WTC11 (cell line): ENCODE measurements at places on chromosomes 12 and 14. TPM values are rescaled to one million over a fixed set of nuclear protein-coding genes. Genes with fewer than 3 reads are reported as not detected.

GZMB gene
- total RNA-seq = 0.68 to 1.4 TPM (median 0.82 TPM) in 3 replicates

RDH12 gene
- 0.55 to 0.77 TPM (median 0.66 TPM) in 3 replicates for total RNA-seq

DNA sequence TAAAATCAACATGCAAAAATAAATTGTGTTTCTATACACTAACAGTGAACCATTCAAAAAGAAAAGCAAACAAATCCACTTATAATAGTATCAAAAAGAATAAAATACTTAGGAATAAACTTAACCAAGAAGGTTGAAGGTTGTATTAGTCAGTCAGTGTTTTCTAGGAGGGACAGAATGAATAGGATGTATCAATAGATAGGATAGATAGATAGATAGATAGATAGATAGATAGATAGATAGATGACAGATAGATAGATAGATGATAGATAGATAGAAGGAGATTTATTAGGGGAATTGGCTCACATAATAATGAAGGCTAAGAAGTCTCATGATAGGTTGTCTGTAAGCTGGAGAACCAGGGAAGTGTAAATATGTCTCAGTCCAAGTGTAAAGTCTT lies 37.2 kb upstream of the MON2 start:
- no peak for DNase-seq

DNA sequence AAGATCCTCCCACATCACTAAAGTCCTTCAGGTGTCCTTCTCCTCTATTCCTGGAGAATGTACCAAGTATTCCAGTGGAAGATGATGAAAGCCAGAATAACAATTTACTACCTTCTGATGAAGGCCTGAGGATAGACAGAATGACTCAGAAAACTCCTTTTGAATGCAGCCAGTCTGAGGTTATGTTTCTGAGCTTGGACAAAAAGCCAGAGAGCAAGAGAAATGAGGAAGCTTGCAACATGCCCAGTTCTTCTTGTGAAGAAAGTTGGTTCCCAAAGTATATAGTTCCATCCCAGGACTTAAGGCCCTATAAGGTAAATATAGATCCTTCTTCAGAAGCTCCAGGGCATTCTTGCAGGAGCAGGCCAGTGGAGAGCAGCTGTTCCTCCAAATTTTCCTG lies 54.6 kb upstream of the HELB start:
- no peak for DNase-seq

GRCh38 chr14:30808576-30808975 lies 65.8 kb upstream of the COCH start:
- DNase-seq = no peak

DNA sequence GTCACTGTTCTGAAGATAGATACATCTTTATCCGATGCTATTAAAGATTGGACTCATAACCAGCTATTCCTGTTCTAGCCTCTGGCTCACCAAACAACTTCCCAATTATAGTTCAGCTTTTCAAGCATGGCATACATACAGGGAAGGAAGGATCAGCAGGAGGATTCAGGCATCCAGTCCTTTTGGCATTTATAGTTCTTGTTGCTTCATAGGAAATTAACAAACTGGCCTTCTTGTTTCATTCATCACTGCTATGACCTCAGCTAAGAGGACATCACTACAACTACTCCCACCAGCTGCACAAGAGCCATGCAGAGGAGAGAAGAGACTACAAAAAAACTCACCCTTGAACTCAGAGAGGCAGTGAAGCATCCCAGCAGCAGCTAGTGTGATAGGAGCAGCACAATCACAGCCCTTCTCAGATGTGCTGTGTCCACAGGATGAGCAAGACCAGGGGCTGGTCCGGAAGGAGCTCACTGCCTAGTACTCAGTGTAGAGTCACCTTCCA lies 100.5 kb downstream of the SPTSSA start:
- DNase-seq = no peak

DNA sequence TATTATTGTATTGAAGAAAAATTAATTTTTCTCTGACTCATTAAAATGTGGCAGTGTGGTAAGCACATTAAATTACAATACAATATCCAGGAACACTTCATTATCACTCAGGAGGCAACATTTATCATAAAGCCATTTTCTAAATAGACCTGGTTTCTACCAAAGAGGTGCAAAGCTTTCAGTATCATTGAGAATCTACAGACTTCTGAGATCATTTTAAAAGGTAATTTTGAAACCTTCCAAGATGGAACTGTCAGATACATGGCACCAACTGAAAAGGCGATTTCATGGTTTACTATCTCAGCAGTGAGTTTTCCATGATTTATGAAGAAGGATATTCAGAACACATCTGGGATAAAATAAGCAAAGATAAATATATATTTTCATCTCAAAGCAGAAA lies 85.8 kb downstream of the KITLG start:
- DNase-seq = no peak
